Lung (tissue), 17 donors: ENCODE measurements at places on chromosomes 1 and 21.

DNA sequence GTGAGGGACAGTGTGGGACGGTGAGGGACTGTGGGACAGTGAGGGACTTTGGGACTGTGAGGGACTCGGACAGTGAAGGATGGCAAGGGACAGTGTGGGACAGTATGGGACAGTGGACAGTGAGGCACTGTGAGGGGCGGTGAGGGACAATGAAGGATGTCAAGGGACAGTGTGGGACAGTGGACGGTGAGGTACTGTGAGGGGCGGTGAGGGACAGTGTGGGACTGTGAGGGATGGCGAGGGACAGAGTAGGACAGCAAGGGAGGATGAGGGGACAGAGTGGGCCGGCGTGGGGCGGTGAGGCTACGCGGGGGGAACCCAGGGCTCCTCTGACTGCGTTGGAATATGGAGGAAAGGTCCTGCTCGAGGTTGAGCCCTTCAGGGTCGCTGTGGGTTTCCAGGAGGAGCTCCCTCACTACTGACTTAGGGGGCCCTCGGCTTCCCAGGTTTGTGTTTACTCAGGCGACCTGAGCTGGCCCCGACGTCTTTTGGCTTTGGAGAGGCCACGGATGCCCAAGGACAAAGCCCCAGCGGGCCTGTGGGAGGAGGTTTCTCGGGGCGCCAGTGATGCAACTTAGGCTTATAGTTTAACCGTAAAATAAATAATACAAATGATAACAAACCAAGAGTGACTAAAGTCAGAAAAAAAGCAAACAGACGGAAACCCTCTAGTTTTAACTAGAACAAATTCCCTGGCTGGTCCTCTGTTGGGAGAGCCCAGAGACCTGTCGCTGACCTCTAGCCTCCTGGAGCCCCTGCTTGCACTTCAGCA, 1.1 kb upstream of the ERRFI1 start:
- no peaks in the 10 kb centered on the region for H3K27me3 ChIP-seq
- peak overlapping the region; percentile 89 for H3K4me3 ChIP-seq
- peak overlapping the region; percentile 90 for H3K27ac ChIP-seq
- peak; percentile 68 for DNase-seq

DNA sequence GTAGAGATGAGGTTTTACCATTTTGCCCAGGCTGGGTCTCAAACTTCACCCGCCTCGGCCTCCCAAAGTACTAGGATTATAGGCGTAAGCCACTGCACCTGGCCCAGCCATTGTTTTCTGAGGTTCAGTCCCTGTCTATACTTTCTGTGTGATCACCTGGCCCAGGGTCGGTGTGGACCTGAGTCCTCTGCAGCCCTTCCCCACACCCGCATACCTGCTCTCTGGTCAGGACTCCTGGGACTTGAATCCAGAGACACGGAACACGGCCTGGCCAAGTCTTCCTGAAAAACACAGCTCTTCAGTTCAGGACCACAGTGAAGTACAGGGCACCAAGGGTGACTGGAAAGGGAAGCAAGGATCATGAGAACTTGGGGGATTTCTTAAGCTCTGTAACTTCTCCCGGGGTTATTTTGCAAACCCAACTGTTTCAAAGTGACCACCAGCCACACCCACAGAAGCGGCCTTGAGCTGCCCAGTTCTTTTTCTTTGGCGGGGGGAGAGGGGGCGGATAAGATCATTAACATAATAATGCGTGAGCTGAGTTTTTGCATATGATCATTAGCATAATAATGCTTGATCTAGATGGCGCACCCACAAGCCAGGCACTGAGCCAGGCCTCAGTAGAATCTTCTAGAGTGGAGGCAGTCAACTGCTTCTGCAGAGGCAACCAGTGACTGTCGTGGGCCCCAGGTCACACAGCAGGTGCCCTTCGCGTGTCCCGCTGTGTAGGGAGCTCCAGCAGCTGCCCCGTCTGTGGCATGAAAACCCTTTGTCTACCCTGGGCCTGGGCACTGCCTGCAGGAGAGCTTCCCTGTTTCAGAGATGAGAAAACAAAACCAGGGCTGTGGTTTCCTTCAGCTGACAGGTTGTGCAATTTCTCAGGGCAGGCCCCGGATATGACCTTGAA, 1.7 kb upstream of the NADK start:
- H3K27me3 ChIP-seq, result no peaks in the 10 kb centered on the region
- no peak overlapping the region for H3K4me3 ChIP-seq
- peaks cover 12% of the 10 kb centered on the region for H3K4me1 ChIP-seq
- no peaks in the 10 kb centered on the region for H3K36me3 ChIP-seq
- peak overlapping the region; percentile 92 for H3K27ac ChIP-seq

DNA sequence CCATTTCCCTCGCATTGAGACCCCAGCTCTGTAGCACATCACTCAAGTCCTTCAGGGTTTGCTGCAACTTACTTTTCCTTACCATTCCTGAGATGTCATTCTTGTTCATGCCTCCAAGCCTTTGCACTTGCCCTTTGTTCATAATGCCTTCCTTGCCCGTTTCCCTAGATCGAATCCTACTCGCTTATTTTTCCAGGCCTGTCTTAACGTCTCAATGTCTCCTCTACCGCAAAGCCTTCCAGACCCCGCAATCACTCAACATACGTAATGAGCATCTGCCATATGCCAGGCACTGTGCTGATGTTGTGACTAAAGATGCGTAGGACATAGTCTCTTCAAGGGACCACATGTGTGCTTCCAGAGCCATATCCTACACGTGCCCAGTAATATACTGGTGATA, 31.1 kb upstream of the CNIH3 start:
- H3K27me3 ChIP-seq, result no peaks in the 10 kb centered on the region
- DNase-seq, result no peak
- no peaks in the 10 kb centered on the region for H3K4me1 ChIP-seq
- no peaks in the 10 kb centered on the region for H3K36me3 ChIP-seq
- H3K27ac ChIP-seq, result no peak overlapping the region

- no peak for DNase-seq
- no peak overlapping the region for H3K27ac ChIP-seq
- H3K27me3 ChIP-seq, result no peaks in the 10 kb centered on the region
- H3K4me1 ChIP-seq, result no peaks in the 10 kb centered on the region
- H3K4me3 ChIP-seq, result no peak overlapping the region
- H3K36me3 ChIP-seq, result no peaks in the 10 kb centered on the region
Observed at GRCh38 chr1:157382351-157382750, 170.0 kb downstream of the FCRL5 start.

GRCh38 chr1:97938285-97938642, 17.4 kb upstream of the DPYD start:
- H3K36me3 ChIP-seq, result no peaks in the 10 kb centered on the region
- no peak overlapping the region for H3K27ac ChIP-seq
- H3K4me1 ChIP-seq, result peaks cover 5% of the 10 kb centered on the region
